ENCODE measurements at places on chromosomes 16 and 17.

DNA sequence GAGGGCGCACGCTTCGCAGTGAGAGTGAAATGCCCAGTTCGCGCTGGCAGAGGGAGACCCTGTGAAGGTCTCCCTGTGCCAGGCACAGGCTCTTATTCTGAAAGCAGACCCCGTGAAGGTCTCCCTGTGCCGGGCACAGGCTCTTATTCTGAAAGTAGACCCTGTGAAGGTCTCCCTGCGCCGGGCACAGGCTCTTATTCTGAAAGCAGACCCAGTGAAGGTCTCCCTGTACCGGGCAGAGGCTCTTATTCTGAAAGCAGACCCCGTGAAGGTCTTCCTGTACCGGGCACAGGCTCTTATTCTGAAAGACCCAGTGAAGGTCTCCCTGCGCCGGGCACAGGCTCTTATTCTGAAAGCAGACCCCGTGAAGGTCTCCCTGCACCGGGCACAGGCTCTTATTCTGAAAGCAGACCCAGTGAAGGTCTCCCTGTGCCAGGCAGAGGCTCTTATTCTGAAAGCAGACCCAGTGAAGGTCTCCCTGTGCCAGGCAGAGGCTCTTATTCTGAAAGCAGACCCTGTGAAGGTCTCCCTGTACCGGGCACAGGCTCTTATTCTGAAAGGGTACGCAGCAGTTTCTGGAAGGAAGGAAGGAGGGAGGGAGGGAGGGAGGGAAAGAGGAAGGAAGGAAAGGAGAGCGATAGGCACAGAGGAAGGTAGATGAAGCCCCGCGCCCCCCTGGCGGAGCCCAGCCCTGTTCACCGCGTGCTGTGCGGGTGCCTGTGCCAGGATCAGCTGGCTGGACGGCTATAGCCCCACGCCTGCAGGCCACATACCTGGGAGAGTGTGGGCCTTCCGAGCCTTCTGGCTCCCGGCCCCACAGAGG, 55.3 kb downstream of the WDR45B start:
- peak; percentile 90 for DNase-seq

DNA sequence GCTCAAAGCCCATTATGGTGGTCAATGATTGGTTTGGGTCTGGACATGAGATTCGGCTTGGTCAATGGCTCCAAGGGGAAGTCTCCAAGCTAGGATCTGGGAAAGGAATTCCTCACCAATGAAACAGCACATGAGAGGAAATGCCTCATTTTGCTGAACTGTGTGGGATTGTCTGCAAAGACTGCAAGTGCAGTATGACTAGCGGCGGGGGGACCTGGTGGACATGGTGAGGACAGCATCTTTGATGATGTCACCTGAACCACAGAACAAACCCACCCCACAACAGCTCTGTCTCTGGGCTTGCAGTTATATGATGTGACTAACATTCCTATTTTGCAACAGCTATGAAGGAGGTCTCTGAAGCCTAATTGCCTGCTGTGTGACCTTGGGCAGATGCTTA, 50.6 kb upstream of the NKD1 start:
- no peak for DNase-seq

GRCh38 chr17:7755095-7755890, 37.7 kb downstream of the DNAH2 start:
- no peak for DNase-seq

DNA sequence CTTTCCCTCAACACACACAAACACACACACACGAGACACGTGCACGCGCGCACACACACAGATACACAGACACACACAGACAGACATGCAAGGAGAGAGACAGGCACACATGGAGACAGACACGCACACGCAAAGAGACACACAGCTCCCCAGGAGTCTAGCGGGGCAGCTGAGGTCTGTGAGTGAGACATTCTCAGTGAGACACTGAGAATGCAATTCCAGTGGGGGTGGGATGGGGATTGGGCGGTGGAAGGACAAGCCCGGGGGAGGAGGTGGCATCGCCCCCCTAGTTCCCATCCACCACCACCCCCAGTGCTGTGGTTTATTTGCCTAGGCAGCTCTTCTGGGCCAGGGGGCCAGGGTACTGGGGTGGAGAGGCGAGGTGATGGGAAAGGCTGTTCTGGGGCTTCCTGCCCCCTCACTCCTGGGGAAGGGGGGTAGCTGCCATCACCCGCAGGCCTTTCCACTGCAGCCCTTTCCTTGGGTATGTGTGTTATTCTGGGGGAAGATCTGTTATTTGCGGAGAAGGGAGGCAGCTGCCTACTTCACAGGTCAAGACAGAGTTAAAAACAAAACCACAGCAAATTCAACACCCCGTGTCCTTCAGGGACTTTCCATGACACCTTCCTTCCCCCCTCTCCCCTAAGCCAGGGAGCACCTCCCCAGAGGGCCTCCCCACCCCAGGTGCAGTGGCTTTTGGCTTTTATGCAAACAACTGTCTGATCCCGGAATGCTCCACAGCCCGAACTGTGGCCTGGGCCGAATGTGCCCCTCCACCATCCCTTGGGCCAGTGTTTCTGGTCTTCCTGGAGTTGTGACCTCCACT, 18.0 kb downstream of the GRB7 start:
- no peak for DNase-seq

DNA sequence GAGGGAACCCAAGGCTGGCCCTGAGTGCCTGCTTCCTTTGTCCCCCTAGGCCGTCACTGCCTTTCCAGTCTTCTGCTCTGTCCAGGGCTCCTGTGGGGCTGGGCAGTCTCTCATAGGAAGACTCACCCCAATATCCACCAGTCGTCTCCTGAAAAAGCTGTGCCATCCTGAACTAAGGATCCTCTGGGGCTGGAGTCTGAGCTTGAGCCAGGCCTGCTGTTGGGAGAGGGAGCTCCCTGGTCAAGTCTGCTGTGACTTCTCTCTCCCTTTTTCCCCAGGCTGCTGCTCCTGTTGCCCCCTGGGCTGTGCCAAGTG, 963 bp downstream of the MT1H start:
- DNase-seq = no peak

DNA sequence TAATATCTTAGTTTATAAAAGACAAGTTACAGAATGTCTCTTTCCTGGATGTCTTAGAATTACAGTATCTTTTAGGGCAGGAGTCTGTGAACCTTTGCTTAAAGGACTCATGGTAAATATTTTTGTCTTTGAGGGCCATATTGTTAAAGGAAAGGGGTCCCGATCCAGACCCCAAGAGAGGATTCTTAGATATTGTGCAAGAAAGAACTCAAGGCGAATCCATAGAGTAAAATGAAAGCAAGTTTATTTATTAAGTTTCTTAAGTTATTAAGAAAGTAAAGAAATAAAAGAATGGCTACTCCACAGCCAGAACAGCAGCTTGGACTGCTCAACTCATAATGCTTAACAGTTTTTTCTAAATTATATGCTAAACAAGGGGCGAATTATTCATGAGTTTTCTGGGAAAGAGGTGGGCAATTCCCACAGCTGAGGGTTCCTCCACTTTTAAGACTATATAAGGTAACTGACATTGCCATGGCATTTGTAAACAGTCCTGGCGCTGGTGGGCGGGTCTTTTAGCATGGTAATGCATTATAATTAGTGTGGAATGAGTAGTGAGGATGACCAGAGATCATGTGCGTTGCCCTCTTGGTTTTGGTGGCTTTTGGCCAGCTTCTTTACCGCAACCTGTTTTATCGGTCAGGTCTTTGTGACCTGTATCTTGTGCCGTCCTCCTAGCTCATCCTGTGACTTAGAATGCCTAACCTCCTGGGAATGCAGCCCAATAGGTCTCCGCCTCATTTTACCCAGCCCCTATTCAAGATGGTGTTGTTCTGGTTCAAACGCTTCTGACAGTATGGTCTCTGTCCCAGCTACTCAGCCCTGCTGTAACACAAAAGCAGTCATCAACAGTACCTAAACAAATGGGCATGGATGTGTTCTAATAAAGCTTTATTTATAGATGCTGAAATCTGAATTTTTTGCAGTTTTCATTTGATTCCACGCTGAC, 53.2 kb downstream of the BMERB1 start:
- DNase-seq = no peak

GRCh38 chr16:31734265-31734664, 139.3 kb upstream of the ZNF267 start:
- DNase-seq = no peak

- DNase-seq = peak; percentile 6
Measured at GRCh38 chr16:67456391-67457081, 24.4 kb downstream of the ATP6V0D1 start.

- DNase-seq = no peak
Measured at GRCh38 chr17:74297941-74298340, 23.9 kb downstream of the DNAI2 start.

DNA sequence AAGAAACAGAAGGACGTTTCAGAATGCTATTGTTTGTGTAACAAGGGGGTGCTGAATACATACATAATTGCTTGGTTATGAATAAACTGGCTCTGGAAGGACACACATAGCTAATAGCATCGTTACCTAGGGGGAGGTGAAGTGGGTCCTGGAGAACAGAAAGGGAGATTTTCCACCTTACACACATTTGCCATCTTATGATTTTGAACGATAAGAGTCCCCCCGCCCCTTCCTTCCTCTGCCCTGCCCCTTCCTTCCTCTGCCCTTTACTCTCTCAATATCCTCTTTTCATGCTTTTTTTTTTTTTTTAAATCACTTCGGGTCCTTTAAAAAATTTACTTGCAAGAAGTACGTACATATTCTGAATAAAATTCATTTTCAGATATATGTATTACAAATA, 902 bp upstream of the DHRS7B start:
- no peak for DNase-seq

DNA sequence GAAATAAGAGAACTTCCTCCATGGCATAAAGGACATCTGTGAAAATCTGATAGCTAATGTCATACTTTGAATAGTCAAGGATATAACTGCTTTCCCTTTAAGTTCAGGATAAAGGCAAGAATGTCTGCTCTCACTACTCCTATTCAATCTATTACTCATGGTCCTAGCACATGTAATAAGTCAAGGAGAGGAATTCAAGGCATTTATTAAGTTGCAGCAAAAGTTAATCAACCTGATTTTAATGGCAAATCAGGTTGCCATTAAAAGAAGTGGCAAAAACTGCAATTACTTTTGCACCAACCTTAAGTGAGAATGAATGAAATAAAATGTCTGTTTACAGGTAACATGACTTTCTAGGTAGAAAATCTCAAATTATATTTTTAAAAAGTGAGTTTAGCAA, 225.9 kb downstream of the CNTNAP4 start:
- DNase-seq = no peak

GRCh38 chr17:73391331-73392265, 79.8 kb upstream of the CDC42EP4 start:
- no peak for DNase-seq

GRCh38 chr16:74431516-74431915, 10.2 kb upstream of the CLEC18B start:
- no peak for DNase-seq

GRCh38 chr17:4584101-4584916, at the start of gene SMTNL2:
Gene SMTNL2, plus strand, starts transcription at chr17:4584529. Its CDS starts 77 bp downstream, at chr17:4584606.
- DNase-seq = no peak

DNA sequence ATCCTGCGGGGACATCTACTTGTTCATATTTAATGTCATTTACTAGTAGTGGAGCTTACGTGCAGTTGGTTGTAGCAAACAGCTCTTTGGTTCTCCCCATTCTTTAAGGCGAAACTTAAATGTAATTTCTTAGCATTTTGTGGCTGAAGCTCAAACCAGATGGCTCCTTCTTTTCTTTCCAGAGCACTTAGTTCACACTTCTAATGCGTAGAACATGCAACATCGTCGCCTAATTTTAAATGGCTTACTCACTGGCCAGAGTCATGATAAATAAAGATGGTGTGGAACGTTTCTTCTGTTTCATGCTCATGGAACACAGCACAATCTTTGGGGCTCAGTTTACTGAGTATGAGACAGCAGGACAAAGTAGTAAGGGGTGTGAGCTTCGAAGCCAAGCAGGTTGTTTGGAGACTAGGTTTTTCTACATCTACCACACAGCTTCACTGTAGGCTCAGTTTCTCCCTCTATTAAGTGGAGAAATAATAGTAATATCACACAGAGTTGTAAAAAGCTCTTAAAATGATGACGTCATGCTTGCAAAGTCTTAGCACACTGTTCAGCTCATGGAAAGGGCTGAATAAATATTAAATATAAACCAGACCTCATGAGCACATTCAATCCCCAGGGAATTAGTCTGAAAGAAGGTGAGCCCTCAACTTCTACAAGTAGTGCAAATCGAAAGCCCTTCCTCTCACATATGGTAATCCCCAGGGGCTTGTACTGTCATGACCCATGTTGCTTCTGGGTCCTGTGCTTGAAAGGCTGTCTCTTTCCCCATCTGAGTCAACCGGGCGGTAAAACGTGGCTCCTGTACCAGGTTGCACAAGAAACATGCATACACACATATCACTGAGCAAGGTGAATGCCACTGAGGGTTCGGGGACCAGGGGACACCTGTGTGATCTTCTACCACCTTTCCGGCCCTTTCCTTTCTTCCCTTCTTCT, 384.3 kb downstream of the CDH13 start:
- DNase-seq = no peak

- DNase-seq = no peak
Measured at GRCh38 chr17:81125573-81126081, 39.7 kb upstream of the PVALEF start.

DNA sequence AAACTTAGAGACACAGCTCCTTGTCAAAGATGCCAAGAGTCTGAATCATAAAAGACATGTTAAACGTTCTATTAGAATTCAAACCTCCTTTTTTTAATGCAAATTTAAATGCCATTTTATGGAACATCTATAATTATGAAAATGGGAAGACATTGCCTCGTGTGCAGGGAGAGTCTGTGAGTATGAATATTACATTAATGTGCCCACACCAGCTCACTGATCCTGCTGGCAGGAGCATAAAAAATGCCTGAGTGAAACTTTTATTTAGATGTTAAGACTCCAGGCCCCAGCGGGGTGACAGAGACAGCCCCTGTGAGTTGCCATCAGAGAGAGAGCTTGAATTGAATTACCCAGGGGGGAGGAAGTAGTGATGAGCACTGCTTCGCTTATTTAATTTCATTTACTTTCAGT, 84.8 kb downstream of the SNX11 start:
- DNase-seq = no peak

DNA sequence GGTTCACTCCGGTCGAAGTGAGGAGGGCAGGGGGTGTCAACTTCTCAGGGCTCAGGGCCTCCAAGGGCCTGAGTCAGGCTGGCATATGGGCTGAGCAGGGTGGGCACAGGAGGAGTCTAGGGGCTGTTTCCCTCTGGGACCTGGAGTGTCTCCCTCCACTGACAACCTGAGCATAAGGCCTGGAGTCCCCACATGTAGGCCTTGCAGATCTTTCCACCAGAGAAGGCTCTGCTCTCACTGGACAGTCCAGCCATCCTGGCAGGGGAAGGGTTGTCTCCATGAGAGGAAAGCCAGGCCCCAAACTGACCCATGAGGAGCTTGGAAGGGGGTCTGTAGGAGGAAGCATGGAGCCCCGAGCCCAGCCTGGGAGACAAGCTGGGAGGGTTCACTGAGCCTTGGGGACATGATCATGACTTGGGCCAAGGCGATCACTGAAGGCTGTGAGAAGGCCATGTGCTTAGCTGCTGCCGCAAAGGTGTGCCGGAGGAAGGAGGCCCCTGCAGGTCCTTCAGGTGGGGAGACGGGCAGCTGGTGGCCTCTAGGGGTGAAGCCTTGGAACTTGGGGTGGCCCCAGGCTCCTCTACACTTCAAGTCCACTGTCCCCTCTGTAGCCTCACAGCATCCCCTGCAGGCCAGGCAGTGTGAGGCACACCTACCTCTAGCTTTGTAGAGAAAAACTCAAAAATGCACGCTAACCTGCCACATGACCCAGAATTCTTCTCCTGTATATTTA, 9.9 kb downstream of the CMTM2 start:
- peak; percentile 25 for DNase-seq

- DNase-seq = no peak
Measured at GRCh38 chr17:75205793-75206163, 299 bp downstream of the NUP85 start.

All from midbrain (tissue), 1 donor.